Diencephalon (tissue), 1 donor: ENCODE measurements at places on chromosomes 4 and X. TPM values are rescaled to one million over a fixed set of nuclear protein-coding genes. Genes with fewer than 3 reads are reported as not detected.

TIGD2 gene
- total RNA-seq = 12.5 TPM

SEPTIN6 gene
- 67.8 TPM for total RNA-seq

MPP1 gene
- total RNA-seq = 26.1 TPM

NXF2B gene
- 0.23 TPM for total RNA-seq

MAGED2 gene
- total RNA-seq = 309 TPM

ARHGAP36 gene
- total RNA-seq = 8.5 TPM

DRP2 gene
- total RNA-seq = 11.3 TPM

KCNIP4 gene
- 31.4 TPM for total RNA-seq

ZFYVE28 gene
- 5.8 TPM for total RNA-seq

ZNF157 gene
- 5.1 TPM for total RNA-seq

DCAF12L1 gene
- 1.2 TPM for total RNA-seq

TNMD gene
- 0.23 TPM for total RNA-seq

RPA4 gene
- total RNA-seq = 1.2 TPM
